ENCODE measurements at places on chromosomes 3 and 15.

- DNase-seq: no peak
Measured at GRCh38 chr15:30859091-30859874, 44.4 kb upstream of the FAN1 start.

GRCh38 chr15:60324706-60325438 lies 72.9 kb downstream of the ANXA2 start:
- no peak for DNase-seq

DNA sequence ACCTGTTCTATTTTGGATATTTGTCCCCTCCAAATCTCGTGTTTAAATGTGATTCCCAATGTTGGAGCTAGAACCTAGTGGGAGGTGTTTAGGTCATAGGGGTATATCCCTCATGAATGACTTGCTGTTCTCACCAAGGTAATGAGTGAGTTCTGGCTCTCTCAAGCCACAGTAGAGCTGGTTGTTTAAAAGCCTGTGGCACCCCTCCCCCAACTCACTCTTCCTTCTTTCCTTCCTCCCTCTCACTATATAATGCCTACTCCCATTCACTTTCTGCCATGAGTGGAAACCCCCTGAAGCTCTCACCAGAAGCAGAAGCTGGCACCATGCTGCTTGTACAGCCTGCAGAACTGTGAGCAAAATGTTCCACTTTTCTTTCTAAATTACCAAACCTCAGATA lies 341.1 kb downstream of the SI start:
- DNase-seq: no peak

- no peak for DNase-seq
Measured at GRCh38 chr3:58242340-58242739, 4.7 kb downstream of the ABHD6 start.

DNA sequence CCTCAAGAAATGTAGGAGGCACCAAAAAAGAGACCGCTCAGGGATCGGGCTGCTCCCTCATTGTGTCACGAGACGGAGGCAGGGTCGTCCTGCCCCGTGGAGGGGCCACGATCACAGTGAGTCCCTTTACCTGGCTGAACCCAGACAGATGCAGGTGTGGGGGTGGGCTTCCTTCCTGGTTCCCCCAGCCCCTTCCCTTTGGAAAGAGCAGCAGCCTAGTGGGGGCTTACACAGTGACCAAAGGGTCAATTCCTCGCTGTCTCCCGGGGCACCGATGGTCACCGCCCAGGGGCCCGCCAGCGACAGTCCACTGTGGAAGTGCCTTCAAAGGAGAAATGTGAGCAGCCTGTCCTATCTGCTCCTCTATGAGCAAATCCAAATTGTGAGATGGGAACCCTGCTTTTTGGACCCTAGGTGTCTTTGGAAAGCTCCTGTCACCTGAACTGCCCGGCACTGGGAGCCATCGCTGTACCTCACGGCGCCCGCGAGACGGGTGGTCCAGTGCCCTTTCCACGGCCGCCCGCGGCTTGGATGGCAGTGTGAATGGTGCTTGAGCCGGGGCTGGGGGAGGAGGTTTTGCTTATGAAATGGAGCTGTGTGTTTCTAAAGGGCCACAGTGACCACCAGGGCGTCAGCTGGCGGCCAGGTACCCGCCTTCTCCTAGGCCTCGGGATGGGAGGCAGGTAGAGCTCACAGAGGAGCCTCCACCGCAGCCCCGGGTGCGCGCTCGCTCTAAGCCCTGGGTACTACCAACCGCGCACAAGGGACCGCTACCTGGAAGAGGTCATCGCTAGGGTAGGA lies 155.7 kb downstream of the KLF13 start:
- DNase-seq: no peak

- no peak for DNase-seq
Measured at GRCh38 chr3:172314591-172315160, 133.6 kb downstream of the GHSR start.

GRCh38 chr3:117133066-117133465 lies 423.5 kb downstream of the TUSC7 start:
- no peak for DNase-seq

GRCh38 chr3:141926929-141927328 lies 50.5 kb downstream of the ATP1B3 start:
- no peak for DNase-seq

GRCh38 chr3:59750391-59750790 lies 700.6 kb upstream of the CFAP20DC start:
- DNase-seq: no peak

DNA sequence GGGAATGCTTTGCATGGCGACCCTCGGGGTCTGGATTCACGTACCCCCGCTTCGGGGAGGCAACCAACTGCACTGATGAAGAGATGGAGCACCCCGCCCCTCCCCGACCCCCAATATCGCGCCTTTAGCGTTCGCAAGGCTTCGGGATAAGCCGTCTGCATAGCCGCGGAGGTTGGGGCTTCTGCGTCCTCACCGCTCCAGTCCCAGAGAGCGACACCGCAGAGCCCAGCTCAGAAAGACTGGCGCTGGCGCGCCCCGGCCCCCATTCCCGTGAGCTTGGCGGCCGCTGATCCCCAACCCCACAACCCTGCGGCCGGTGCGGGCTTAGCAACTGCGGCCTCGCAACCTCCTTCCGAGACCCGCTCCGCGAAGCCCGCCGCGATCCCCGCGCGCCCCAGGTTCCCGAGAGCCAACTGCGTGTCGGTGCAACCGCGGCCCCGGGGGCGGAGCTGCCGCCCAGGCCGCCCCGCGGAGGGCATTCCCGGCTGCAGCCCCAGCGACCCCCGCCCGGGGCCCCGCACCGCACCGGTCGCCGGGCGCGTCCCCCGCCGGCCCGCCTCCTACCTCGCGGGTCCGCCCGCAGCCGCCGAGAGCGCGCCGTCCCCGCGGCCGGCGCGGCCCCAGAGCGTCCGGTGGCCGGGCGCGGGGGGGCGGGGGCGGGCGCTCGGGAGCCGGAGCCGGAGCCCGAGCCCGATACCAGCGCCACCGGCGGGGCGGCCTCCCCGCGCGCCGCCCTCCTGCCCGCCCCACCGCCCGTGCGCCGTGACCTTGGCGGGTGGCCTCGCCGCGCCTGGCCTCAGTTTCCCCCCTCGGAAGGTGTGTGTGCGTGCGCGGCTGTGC lies 79.5 kb downstream of the IQSEC1 start:
- DNase-seq: no peak

- DNase-seq: no peak
Measured at GRCh38 chr3:65963787-65964677, 74.7 kb downstream of the MAGI1 start.

- DNase-seq: no peak
Measured at GRCh38 chr3:141646760-141647561, 91.1 kb upstream of the RNF7 start.

- DNase-seq: no peak
Measured at GRCh38 chr3:63644212-63644797, 8.2 kb upstream of the SNTN start.

GRCh38 chr3:38843898-38844297 lies 27.9 kb upstream of the SCN10A start:
- no peak for DNase-seq

DNA sequence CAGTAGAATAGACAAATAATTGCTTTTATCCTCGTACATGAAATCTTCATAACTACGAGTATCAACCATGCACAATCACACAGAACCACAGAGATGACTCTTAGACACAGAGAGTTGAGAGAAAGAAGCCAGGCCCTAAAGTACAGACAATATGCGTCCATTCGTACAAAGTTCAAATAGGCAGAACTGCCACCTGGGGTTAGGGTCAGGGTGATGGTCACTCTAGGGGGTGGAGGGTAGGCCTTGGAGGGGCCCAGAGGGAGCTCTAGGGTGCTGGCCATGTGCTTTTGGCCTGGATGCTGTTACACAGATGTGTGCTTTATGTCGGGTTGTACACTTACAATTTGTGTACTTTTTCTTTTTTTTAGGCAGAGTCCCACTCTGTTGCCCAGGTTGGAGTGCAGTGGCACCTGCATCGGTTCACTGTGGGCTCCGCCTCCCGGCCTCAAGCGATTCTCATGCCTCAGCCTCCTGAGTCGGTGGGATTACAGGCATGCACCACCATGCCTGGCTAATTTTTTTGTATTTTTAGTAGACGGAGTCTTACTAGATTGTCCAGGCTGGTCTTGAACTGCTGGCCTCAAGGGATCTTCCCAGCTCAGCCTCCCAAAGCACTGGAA lies 65.9 kb upstream of the KLF13 start:
- no peak for DNase-seq

DNA sequence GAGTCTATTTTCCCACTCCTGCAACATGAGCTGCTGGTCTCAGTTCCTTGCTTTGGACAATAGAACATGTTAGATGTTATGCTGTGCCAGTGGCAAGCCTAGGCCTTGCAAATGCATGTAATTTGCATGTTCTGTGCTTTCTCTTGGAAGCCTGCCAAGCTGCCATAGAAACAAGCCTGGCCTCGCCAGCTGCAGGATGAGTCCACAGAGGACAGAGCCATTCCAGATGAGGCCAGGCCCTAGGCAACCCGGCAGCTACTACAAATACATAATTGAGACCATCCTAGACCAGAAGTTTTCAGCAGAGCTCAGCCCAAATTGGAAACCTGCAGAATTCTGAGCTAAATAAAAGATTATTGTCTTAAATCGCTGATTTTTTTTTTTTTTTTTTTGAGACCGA lies 39.6 kb downstream of the TRIM69 start:
- DNase-seq: no peak

DNA sequence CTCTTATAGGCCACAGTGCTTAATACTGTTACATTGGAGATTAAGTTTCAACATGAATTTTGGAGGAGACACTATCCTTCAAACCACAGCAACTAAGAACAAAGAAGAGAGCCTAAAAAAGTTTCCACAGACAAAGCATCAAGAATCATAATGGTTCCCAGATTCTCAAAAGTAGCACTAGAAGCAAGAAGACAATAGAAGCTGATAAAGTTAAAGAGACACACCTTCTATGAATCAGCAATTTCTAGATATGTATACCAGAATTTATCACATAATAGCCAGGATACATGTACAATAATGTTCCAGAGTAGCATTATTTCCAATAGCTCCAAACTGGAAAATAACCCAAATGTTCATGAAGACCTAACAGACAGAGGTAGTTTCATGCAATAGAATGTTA lies 12.2 kb downstream of the NKIRAS1 start:
- DNase-seq: no peak

- no peak for DNase-seq
Measured at GRCh38 chr3:56856752-56857151, 55.0 kb upstream of the ARHGEF3 start.

DNA sequence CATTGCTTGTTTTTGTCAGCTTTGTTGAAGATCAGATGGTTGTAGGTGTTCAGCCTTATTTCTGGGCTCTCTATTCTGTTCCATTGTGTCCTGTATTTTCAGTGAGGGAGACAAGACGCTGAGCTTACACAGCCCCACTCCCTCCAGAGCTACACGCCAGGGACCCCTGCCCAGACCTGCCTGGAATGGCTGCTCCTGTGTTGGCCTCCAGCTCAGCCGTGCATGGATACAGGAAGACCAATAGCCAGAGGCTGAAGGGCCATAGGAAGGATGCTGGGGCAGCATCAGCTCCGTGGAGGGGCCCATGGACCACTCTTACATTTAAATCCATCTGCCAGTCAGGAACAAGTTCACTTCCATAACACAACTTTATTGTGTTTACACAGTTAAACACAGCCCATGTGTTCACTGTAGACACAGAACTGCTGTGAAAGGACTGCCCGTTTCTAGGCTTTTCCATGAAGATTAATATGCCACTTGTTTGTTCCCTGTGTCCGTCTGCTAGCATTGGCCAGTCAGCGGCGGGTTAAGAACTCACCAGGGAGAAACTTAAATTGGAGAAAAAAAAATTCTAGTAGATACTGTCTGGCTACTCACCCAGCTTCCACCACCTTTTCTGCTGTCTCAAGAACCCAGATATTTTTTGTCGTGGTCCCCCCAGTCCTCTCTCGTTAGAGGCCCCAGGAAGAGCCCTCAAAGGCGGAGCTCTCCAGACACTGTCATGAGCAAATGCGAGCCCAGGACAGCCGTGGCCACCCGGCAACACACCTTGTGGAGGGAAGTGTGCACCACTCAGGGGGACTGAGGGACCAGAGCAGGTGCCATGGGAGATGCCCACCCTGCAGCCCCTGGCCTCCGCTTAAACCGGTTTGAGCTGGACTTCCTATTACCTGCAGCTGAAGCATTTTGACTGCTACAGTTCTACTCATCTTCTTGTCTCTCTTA lies 142.3 kb upstream of the MEF2A start:
- DNase-seq: no peak

GRCh38 chr3:148735597-148735996 lies 37.9 kb downstream of the AGTR1 start:
- no peak for DNase-seq

DNA sequence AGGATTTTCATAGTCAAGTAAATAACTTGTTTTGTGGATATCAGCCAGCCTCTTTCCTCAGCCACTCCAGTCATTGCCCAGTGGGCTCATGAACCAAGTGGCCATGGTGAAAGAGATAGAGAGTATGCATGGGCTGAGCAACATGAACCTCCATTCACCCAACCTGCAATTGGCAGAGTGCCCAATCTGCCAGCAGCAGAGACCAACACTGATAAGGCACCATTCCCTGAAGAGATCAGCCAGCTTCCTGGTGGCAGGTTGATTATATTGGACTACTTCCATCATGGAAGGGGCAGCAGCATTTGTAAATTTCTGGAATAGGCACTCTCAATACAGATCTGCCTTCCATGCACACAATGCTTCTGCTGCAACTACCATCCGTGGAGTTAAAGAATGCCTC lies 10.3 kb upstream of the MCF2L2 start:
- no peak for DNase-seq

GRCh38 chr3:106725566-106725965 lies 651.7 kb upstream of the CCDC54 start:
- no peak for DNase-seq

- no peak for DNase-seq
Measured at GRCh38 chr3:46375218-46375617, 4.5 kb downstream of the CCR5 start.

GRCh38 chr3:153681057-153681456 lies 440.1 kb upstream of the ARHGEF26 start:
- no peak for DNase-seq

GRCh38 chr3:42712688-42713372 lies 10.2 kb upstream of the HHATL start:
- no peak for DNase-seq

DNA sequence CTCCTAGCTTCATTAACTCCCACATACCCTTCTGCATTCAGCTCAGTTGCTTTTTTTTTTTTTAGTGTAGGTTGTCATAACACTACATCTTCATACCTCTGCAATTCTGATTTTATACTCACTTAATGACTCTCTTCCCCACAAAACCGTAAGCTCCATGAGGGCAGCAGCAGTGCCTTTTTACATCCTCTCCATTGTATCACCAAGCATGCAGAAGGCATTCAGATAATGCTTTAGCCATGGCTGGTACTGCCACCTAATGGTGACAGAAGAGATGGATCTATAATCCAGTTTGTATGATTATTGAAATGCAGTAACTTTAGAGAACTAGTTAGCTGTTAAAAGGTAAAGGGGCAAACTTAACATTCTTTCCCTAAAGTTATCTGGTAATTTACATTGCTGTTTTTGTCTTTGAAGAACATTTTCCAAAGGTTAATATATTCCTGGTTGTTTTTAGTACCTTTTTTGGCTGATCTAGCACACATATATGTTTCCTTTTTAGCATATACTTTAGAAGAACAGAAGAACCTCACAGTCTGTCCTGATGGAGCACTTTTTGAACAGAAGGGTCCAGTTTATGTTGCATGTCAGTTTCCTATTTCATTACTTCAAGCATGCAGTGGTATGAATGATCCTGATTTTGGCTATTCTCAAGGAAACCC lies 36.8 kb downstream of the ATP1B3 start:
- peak; percentile 39 for DNase-seq
